Tracheal epithelial cell (primary cell): ENCODE measurements at places on chromosomes 1 and 21. TPM values are rescaled to one million over a fixed set of nuclear protein-coding genes. Genes with fewer than 3 reads are reported as not detected.

UBE2U gene
- not detected in 2 replicates for total RNA-seq

PRCC gene
- total RNA-seq, result 7.7 and 8.4 TPM in 2 replicates

DMRTA2 gene
- 8.1 and 10.1 TPM in 2 replicates for total RNA-seq

GFI1 gene
- total RNA-seq, result 0.24 TPM in 1 of 2 replicates, not detected in the other

B3GALT2 gene
- not detected in 2 replicates for total RNA-seq

TSPAN2 gene
- total RNA-seq, result 3.4 TPM in 1 of 2 replicates, not detected in the other

LMOD1 gene
- total RNA-seq, result not detected in 2 replicates

A3GALT2 gene
- not detected in 2 replicates for total RNA-seq

HSD11B1 gene
- total RNA-seq, result 9.2 and 49.6 TPM in 2 replicates

SESN2 gene
- total RNA-seq, result 21.9 and 35.0 TPM in 2 replicates

ZC3H12A gene
- 20.5 and 59.0 TPM in 2 replicates for total RNA-seq

OR14K1 gene
- total RNA-seq, result not detected in 2 replicates

MMEL1 gene
- total RNA-seq, result 0.96 TPM in 1 of 2 replicates, not detected in the other

TUFT1 gene
- total RNA-seq, result 15.1 and 50.6 TPM in 2 replicates

EMC1 gene
- 60.7 TPM in 2 replicates for total RNA-seq

VAV3 gene
- 0.96 and 24.9 TPM in 2 replicates for total RNA-seq

ITGB2 gene
- total RNA-seq, result 1.7 and 3.6 TPM in 2 replicates

PRAMEF26 gene
- not detected in 2 replicates for total RNA-seq

OR2T4 gene
- not detected in 2 replicates for total RNA-seq

TRIM63 gene
- total RNA-seq, result not detected in 2 replicates

PLA2G2A gene
- total RNA-seq, result not detected in 2 replicates

CD1B gene
- not detected in 2 replicates for total RNA-seq

SEMA4A gene
- 3.4 TPM in 2 replicates for total RNA-seq

GPR37L1 gene
- under 0.01 TPM in 1 of 2 replicates, not detected in the other for total RNA-seq
